ENCODE measurements at places on chromosomes 6 and 20.
A peak's percentile ranks its signal among the peaks of the same experiment; 100 is the strongest.

DNA sequence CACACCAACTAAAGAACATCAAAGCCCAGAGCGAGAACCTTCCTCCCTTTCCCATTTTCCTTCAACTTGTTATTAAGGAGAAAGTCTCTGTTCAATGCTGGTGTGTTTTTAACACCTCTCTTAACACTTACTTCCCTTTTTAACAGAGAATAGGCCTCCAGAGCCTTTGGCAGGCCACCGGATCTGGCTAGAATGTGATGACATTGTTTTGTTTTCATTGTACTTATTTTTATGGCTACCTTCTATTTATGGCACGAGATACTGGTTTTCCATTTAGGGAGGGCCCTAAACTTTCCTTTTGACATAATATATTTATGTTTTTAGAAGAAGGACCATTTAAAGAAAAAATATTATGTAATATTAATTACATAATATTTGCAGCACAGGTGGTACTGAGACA lies 21.6 kb downstream of the TCF15 start:
- DNase-seq = no peak

- no peak for DNase-seq
These were observed 37.3 kb downstream of the TFEB start for GRCh38 chr6:41697861-41698781.

GRCh38 chr20:49724408-49725223 lies 10.9 kb upstream of the B4GALT5 start:
- DNase-seq = peak; percentile 41

- no peak for DNase-seq
These were observed 38.7 kb downstream of the DACT2 start for GRCh38 chr6:168280899-168281245.

DNA sequence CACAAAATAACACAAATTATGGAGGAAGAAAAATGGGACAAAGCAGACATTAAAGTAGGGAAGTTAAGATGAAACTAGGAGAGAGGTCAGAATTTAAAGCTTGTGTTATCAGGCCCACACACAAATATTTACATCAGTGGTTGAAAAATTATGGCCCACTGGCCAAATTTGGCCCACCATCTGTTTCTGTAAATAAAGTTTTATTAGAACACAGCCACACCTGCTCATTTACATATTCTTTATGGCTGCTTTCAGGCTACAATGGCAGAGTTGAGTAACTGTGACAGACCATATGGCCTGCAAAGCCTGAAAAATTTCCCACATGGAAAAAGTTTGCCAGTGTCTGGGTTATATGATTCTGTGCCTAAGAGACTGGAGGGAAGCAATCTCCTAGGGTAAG lies 49.0 kb downstream of the SLC22A23 start:
- DNase-seq = no peak

GRCh38 chr6:37007340-37008043 lies 2.0 kb downstream of the FGD2 start:
- DNase-seq = no peak

Measured in left ventricle myocardium superior (tissue), 1 donor.